ENCODE measurements at places on chromosomes 12 and 14.
A peak's percentile ranks its signal among the peaks of the same experiment; 100 is the strongest.

DNA sequence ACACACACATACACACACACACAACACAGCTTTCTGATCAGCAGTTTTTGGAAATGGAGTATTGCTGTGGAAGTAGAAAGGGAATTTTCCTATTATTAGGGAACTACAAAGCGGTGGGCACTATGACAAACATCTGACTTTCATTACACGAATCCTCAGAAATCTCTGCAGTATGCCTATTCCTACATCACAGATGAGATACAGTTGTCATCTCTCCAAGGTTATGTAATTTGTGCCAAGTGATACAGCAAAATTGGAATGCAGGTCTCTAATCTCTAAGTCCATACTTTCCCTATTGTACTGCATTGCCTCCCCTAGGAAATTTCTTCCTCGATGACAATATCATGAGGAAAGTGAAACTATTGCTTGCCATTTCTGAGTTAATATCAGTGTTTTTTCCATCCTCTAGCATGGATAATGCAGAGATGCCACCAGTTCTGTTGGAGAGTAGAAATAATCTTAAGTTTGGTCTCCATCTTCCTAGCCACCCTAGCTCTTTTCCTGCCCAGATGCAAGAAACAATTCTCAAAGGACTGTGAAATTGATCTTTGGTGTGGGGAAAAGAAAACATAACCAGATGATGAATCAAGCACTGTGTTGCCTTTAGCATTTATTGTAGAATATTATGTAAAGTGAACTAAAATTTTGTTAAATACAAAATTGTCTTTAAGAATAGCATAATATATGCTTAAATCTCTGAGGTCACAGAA, 94.7 kb downstream of the ERGIC2 start:
- DNase-seq = no peak

DNA sequence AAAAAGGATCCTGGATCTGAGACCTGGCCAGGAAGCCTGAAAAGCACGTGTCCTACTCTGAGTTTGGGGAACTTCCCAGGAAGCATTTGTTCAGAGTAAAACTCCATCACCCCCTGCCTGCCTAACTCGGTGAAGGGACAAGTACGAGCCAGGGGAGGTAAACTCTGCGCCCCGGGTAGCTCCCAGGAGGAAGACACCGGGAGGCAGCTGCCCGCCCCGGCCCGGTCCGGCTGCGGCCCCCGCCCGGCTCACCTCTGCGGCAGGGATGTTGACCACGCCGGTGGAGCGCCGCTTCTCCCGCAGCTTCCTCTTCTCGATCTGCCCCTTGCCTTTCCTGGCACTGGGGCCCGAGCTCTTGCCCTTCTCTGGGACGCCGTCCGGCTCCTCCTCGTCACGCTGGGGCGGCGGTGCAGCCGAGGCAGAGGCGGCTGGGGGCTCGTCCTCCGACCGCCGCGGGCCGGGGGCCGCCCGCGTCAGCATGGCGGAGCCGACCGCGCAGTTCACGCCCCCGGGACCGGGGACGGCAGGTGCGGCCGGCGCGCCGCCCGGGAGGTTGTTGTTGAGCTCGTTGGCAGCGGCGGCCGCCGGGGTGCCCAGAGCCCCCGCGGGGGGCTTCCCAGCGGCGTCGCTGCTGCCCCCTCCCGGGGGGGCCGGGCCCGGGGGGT, 1.2 kb downstream of the PAWR start:
- peak; percentile 72 for DNase-seq

- DNase-seq = no peak
Measured at GRCh38 chr12:77549383-77550128, 281.1 kb upstream of the NAV3 start.

- no peak for DNase-seq
Measured at GRCh38 chr12:95203487-95204030, 13.7 kb downstream of the FGD6 start.

DNA sequence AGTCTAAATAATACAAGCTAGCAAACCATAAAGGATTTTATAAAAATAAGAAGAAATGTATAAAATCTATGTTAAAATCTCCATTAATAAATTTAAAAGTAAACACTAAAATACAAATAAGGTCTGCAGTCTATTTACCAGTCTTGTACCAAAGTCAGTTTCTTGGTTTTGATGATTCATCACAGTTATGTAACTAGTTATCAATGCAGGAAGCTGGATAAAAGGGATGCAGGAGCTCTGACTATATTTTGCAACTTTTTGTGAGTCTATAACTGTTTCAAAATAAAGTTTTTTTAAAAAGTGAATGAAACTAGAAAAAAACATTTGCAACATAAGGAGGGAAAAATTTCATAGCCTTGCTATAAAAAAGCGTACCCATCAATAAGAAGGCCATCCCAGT, 151.5 kb downstream of the DERA start:
- peak; percentile 2 for DNase-seq

DNA sequence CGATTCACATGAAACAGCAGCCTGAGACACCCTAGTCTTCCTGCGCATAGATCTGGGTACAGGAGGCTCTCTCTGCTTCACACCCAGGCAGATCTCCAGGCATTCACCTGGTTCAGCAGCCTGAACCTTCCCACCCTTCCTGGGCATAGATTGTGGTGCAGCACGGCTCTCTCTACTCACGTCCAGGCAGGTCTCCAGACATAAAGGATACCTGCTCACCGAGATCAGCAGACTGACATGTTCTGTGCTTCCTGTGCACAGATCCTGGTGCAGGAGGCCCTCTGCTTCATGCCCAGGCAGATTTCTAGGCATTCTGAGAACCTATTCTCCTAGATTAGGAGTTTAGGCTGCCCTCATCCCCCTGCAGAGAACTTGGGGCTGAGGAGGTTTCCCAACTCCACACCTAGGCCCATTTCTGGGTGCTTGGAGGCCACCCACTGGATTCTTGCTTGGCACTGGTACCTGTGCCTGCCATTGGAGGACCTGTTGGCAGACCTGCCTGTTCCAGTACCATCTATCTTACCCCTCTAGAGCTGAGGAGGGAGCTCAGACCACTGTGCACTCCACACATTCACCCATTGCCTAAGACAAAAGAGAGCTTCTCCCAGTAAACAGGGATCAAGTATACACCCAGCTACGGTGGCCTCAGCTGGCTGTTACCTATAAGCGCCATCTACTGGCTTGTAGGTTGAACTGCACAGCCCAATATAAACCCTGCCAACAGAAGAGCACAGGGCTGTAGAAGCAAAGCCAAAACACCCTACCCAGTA, 28.0 kb upstream of the GARIN6 start:
- peak; percentile 46 for DNase-seq

DNA sequence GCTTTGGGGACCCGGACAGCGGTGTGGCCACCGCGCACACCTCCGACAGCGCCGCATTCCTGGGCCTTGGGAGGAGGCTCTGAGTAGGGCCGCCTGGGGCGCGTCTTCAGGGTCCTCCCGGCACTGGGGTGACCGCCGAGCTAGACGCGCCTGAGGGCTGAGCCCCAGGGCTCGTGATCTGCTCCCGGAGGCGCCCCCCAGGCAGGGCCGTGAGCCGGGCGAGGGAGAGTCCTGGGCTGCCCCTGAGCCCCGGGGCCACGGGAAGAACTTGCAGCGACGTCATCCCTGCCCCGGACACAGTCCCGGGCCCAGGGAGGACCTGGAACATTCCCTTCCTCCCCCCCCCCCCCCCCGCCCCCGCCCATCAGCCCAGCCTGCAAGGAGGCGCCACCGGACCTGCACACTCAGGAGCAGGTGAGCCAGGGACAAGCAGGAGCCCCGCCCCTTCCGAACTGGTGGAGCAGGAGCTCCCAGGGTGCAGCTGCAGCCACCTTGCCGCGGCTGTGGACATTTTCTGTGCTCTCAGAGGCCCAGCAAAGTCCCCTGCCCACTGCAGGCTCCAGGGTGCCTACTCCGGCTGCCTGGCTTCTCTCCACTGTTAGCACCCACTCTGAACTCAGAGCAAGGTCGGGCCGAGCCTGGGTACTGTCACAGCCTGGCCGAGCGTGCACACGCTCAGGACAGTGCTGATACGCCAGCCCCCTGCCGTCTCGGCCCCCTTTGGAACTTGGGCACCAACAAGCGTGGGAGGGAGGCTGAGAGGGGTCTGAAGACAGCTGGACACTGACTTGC, 50.7 kb downstream of the A2M start:
- DNase-seq = no peak

GRCh38 chr12:108744021-108744897, 12.9 kb upstream of the CORO1C start:
- DNase-seq = no peak

DNA sequence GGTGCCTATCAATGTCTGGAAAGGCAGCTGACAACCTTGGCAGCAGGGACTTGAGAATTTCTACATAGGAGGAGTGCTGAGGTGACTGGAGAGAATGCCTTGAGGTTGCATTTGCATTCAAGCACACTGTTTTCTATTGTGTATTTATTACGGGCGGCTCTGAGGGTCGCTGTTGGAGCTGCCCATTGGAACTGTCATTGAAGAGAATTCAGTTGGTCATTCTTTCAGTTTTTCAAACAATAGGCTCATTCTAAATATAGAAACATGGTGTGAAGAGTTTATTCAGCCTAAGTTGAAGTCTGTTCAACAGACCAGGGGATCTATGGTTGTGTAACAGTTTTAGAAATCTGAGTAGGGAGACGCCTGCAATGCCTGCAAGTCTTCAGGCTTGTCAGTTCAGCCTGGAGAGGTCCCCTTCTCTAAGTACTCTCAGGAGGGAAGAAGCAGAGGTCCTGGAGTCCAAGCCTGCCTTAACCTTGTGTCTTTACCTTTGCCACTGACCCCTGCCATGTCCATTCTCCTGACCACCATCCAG, 9.8 kb upstream of the ABHD12B start:
- no peak for DNase-seq

DNA sequence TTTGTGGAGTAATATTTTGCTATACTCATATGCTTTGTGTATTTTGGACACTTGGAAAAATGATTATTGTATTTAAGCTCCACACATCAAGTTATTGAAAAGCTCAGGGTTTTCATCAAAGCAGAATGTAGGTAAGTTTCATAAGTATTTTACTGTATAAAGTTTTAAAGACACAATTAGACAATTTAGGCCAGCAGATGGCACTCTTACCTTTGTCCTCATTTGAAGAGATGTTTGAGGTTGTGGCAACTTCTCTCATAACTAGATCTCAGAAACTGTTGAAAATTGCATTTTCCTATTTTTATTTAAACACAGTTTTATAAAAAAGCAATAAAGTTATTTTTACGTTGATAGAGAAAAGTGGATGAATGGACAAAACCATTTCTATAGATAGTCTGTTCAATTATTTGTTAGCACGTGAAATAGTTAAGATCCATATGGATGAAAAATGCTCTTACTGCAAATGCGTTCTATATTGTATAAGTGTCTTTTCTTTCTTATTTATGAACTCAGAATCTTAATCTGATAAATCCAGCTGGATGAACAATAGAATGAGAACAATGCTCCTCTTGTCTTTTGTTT, 300.0 kb downstream of the AEBP2 start:
- peak; percentile 83 for DNase-seq

- no peak for DNase-seq
Measured at GRCh38 chr12:20492251-20492760, 124.0 kb downstream of the PDE3A start.

- peak; percentile 66 for DNase-seq
Measured at GRCh38 chr12:67625004-67625403, 23.5 kb upstream of the DYRK2 start.

GRCh38 chr14:67643713-67644112, 24.0 kb downstream of the ARG2 start:
- no peak for DNase-seq

DNA sequence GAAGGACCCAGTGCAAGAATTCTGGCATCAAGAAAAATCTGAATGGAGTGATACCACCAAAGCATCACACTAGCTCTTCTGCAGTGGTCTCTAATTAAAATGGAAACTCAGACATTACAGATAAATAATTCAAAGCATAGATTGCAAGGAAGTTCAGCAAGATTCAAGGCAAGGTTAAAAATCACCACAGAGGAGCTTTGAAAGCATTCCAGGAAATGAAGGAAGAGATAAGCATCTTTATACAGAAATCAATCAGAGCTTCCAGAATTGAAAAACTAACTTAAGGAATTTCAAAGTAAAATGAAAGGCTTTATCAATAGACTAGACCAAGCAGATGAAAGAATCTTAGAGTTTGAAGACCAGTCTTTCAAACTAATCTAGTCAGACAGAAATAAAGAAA, 20.4 kb upstream of the GLIPR1 start:
- DNase-seq = no peak

GRCh38 chr12:72135021-72135301, 137.2 kb upstream of the TRHDE start:
- peak; percentile 21 for DNase-seq

- DNase-seq = peak; percentile 55
Measured at GRCh38 chr12:87930033-87930432, 99.2 kb downstream of the C12orf50 start.

GRCh38 chr14:35234012-35234805, 58.0 kb upstream of the PSMA6 start:
- DNase-seq = no peak

GRCh38 chr12:22100958-22101748, 55.1 kb downstream of the CMAS start:
- DNase-seq = peak; percentile 74

DNA sequence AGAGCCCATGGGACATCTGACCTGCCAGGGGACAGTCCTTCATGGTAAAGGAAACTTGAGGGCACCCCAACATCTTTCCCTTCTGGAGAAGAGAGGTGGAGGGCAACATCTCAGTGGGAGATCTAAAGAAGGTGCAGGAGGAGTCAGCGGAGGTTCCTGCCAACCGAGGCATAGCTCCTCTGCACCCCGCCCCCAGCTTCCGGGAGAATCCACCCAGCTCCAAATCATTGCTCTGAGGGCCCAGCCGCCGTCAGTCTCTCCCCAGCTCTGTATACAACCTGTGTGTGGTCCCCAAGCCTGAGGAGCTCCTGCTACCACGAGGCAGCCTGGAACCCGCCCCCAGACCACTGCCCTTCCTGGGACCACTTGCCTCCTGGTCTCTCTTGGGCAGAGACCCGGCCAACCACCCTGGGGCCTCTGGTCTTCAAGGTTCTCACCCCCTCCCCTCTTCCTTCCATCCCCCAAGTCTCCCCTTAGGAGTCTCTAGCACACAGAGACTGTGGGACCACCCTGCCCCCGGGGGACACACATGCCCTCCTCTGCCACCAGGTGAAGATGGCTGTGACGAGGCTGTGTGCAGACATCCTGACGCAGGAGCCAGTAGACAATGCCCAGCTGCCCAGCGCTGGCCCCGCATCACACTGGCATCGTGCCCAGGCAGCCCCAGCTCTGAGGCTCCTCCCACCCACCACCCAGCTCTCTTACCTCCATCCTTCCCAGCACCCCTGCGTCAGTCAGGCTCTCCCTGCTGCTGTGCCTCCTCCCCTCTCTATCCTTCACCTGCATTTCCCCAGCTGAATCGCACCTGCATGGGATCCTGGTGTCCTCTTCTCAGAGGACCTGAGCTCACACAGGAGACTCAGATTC, 13.0 kb upstream of the NUDT14 start:
- DNase-seq = peak; percentile 54

DNA sequence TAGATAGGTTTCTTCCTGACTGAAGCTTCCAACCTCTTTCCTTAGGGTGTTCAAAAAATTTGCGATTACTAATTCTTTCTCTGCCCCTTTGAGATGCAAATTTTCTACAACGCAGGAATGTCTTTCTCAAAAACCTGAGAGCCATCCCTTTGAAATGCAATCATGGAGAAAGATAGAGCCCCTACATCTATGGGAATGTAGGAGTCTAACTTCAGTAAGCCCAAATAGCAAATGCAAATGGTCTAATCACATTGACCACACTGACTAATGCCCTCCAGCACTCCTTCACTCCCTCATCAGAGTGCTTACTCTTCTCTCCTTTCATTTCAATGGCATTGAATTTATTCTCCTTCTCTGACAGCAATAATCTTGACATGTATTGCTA, 107.1 kb downstream of the SLC6A15 start:
- peak; percentile 58 for DNase-seq

GRCh38 chr12:1830981-1831963, 10.9 kb downstream of the LRTM2 start:
- DNase-seq = peak; percentile 92

- no peak for DNase-seq
Measured at GRCh38 chr12:24709216-24709615, 239.7 kb downstream of the BCAT1 start.

All from astrocyte of the hippocampus (primary cell).